Right forelimb (tissue), 1 donor: ENCODE measurements at places on chromosomes 3 and 15.
A peak's percentile ranks its signal among the peaks of the same experiment; 100 is the strongest.

DNA sequence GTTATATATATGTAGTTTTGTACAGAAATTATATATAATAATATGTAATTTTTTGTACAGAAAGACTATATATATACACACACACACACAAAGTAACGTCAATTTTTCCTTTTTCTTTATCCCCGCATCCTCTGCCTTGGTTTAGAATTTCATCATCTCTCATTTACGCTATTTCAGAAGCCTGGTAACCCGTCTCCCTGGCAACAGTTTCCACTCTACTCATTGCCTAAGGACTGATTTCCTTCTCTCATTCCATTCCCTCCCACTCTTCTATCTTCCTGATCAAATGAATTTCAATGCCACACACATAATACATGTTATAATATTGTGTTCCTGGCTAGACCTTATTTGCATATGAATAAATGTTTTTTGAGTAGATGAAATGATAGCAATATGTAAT lies 47.8 kb upstream of the NDN start:
- DNase-seq = no peak

GRCh38 chr3:129304962-129305222 lies 26.2 kb downstream of the HMCES start:
- DNase-seq = no peak

DNA sequence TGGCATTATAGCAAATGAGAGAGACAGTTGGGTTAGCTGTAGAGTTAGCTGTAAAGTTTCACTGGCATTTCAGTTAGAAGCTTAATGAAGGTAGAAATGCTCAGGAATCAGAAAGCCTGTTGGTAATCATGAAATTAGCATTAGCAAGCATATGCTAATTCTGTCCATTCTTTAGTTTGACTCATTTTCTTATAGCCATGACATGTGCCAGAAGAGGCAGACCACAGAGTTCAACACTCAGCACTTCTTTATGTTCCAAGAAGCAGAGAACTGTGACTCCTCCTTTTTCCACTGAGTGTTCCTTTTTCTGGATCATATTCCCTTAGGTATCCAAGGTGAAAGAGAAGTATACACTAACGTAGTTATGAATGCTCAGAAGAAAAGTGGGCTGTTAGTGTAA lies 276.2 kb upstream of the SGO1 start:
- no peak for DNase-seq

DNA sequence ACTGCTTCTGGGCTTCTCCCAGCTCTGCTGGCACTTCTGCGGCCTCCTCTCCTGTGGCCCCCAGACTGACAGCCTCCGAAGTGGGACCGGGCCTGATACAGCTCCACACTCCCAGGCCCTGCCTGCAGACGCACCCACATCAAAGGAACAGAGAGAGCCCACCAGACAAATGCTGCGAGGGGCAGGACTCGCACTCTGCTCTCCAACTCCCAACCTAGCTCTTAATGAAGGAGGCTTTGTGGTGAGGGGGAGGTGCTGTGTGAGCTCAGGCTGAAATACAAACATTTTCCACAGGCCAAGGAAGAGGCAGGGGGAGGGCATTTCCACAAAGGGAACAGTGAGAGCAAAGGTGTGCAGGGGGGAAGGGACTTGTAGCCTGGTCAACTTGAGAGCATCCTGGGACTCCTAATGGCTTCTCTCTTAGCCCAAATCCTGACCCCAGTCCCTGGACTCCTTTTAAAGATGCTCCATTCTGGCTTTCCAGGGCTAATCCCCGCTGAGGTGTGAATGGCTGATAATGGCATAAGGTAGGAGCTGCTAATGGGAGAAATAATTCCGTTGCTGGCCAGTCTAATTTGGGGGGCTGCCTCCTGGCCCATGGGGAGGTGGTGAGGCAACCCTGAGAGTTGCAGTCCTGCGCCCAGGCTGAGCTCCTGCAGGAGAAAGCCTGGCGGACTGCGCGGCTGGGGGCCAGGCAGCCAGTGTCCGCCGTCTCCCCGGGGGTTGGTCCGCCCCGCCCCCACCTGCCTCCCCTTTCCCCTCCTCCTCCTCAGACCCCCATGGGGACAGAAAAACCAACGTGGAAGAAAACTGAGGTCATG lies 9.6 kb downstream of the LINGO1 start:
- DNase-seq = no peak

DNA sequence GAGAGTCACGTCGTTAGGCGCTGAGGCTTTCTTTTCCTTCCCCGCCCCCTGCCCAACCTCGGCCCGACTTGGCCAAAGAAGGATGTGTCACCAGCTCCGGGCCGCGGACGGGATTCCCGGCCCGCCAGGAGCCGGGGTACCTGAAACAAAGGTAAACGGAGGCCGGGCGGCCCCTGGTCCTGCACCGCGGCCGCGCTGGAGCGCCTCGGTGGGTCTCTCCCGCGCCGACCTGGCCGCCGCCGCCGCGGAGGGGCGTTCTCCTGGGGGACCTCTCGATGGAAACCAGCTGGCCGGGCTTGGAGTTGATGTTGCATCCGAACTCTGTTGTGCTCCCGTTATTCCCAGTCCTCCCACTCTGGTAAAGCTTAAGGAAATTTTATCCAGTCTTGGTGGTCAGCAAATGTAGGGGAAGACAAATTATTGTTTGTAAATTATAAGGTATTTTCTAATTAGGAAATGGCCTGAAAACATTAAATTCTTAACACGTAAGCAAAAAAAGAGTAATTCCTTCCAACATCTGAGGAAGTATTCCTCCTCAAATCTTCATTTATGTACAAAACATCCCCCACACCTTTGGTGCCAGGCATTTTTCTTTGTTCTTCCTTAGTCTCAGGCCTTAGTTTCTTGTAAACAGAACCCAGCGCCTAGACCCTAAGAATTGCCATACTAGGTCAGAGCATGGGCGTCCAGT lies 888 bp downstream of the PPP2R3A start:
- no peak for DNase-seq

DNA sequence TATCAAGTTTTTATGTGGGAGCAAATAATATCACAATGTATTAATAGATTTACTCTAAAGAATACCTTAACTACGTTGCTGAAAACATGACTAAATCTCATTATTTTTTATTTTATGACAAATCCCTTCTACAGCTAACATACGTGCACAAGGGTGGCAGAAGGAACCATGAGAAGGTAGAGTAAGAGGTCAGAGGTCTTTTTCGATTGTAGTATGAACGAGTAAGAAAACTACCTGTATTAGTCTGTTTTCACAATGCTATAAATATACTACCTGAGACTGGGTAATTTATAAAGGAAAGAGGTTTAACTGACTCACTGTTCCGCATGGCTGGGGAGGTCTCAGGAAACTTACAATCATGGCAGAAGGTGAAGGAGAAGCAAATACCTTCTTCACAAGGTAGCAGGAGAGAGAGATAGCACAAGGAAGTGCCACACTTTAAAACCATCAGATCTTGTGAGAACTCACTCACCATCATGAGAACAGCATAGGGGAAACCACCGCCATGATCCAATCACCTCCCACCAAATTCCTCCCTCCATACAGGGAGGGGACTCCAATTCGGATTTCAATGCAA lies 95.3 kb downstream of the SUCLG2 start:
- DNase-seq = no peak

DNA sequence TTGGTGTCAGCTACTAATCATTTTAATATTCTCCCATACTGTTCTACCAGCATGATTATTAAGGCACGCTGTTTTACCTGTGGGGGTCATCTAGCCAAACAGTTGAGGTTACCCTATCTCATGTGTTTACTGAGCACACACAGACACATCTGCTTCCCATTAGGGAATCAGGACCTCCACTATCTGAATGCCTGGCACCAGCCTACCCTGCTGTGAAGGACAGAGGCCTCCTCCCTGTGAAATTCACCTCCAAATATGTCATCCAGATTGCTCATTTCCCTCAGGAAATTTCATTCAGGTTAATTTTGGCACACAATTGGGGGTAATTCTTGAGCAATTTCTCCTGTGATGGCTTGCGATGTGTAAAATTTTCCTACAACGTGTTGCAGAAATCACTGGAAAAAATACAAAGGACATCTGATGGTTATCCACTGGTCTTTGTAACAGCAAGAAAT lies 155.6 kb upstream of the NR2E3 start:
- no peak for DNase-seq

DNA sequence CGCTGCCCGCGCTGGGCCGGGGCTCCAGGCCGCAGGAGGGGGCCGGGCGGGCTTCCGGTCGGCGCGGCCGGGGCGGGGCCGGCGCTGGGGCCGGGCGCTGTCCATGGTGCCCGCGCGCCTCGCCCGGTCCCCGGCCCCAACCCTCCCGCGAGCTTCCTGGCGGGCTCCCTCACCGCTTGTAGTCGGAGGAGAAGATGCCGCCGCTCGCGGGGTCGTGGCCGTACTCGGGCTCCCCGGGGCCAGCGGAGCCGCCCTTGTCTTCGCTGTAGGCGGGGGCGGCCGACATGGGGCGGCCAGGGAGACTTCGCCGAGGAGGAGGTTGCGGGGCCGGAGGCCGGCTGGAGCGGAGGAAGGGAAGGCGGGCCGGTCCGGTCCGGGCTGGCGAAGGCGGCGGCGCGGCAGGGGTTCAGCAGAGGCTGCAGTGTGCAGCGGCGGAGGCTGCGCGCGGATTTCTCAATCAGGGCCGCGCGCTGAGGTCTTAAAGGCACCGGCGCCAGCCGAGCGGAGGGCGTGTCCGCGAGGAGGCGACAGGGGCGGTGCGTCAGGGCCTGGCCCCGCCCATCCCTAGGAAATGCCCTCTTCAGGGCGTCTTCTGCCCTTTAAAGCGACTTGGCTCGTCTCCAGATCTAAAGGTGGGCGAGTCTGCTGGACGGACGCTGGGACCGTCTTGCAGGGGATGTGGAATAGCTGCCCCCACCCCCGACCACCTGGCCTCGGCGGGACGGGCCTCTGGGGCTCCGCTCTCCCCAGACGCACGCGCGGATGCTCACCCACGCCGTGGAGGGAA lies at the start of gene AP3B2:
AP3B2 (minus strand) TSS at position 455 of the 787 bp plus-strand sequence; CDS start at position 286, 169 bp downstream.
- DNase-seq = peak; percentile 78

DNA sequence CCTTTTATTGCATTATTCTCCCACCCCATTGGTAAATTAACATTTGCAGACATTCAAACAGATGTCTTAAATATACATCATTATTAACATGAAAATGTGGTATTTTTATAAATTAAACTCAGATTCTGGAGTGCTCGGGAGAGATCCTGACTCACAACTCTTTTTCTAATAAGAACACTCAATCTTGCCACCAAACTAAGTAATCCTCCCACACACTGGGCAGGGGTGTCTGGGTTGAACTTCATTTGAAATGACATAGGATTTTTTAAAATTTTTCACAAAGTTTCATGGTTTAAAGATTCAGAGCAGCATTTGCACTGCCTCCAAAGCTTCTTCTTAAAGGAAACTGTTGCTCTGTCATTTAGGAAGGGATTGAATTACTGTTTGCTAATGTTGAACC lies 754.3 kb downstream of the MECOM start:
- no peak for DNase-seq

GRCh38 chr15:68820295-68821189 lies at the start of gene ANP32A:
ANP32A (minus strand) TSS chr15:68820895; CDS start chr15:68820751, 144 bp downstream.
- DNase-seq = peak; percentile 99

DNA sequence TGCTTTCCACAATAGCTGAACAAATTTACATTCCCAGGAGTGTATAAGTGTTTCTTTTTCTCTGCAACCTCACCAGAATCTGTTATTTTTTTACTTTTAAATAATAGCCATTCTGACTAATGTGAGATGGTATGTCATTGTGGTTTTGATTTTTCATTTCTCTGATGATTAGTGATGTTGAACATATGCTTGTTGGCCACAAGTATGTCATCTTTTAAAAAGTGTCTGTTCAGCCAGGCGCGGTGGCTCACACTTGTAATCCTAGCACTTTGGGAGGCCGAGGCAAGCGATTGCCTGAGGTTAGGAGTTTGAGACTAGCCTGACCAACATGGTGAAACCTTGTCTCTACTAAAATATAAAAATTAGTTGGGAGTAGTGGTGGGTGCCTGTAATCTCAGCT lies 619.3 kb downstream of the SI start:
- no peak for DNase-seq

DNA sequence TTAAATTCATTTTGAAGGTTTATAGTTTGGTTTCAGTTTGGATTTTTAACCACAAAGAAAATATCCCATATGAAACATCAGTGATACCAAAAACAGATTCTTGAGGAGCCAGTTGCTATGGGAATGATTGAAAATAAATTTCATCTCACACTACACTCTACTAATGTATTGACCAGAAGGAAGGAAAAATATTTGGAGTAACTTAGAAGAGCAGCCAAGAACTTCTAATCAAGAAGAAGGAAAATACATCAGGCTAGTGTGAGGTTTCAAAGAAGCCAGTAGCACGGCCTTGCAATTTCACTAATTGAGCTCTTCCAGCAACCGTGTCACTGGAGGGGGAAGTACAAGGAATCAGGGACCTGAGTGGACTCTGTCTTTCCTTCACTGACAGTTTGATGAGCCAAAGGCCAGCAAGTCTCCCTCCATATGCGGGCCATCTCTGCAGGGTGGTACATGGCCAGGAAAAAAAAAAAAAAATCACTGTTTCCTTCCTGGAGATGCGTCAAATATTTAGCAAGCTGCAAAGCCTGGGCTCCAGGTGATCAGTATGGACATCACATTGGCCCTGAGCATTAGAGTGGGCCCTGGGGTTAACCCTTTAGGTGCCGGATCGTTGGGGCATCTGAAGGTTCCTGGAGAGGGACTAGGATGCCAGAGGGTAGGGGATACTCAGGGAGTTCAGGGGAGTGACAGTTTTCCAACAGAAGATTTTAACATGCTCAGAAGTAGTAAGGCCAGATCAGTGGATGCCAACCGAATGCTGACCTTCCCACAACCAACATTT lies 37.1 kb downstream of the SLC12A8 start:
- DNase-seq = no peak

DNA sequence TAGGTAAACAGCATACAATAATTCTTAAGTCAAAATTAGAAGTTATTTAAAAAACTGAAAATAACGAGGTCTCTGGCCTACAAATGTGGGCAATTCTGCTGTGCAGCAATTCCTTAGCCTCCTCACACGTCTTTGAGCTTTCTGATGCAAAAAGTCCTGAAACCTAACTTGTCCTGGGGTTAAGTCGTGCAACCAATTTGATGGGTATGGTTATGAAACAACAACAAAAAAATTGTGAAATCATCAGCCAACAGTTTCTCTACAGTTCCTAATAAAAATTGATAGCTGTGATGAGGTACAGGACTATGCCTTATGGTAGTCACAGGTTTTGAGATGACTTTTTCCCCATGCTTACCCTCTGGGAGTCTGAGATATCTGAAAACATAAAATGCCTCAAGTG lies 6.5 kb upstream of the GLB1 start:
- DNase-seq = no peak

GRCh38 chr15:61301701-61302100 lies 72.6 kb upstream of the RORA start:
- no peak for DNase-seq

DNA sequence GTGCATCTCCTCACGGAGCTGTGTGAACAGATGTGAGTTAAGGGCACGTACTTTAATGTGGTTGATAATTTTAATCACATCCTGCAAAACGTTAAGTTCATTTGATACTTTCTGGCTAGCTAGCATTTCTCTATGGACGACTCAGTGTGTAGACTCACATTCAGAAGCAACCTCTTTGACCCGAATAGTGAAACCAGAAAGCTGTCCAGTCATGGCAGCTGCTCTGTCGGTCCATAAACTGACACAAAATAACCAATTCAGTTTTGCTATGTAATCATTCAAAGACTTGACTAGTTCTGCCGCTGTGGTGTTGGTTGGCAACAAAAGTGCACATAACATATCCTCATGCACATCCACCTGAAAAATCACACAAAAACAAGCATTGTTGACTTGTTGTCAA lies 3.7 kb upstream of the GFM1 start:
- no peak for DNase-seq

GRCh38 chr15:61892140-61892539 lies 168.1 kb downstream of the VPS13C start:
- DNase-seq = no peak

GRCh38 chr3:101722394-101723173 lies 1.8 kb upstream of the CEP97 start:
- DNase-seq = no peak

- no peak for DNase-seq
Observed at GRCh38 chr15:89043031-89044002, 44.9 kb upstream of the ABHD2 start.
